Trophoblast cell (in vitro differentiated cells and primary cell): ENCODE measurements at places on chromosomes 13 and 19.

GRCh38 chr19:29120466-29120865 lies 92.5 kb downstream of the UQCRFS1 start:
- H3K4me3 ChIP-seq, result no peak overlapping the region
- H3K36me3 ChIP-seq, result no peaks in the 10 kb centered on the region
- peak; percentile 70 for DNase-seq
- no peak overlapping the region for H3K27ac ChIP-seq
- H3K27me3 ChIP-seq, result no peaks in the 10 kb centered on the region
- H3K4me1 ChIP-seq, result peaks cover 10% of the 10 kb centered on the region

- H3K4me1 ChIP-seq, result no peaks in the 10 kb centered on the region
- H3K27me3 ChIP-seq, result no peaks in the 10 kb centered on the region
- no peak overlapping the region for H3K27ac ChIP-seq
- peak; percentile 51 for DNase-seq
- H3K4me3 ChIP-seq, result no peak overlapping the region
- no peaks in the 10 kb centered on the region for H3K36me3 ChIP-seq
Observed at GRCh38 chr13:73288596-73288995, 229.8 kb downstream of the KLF5 start.

DNA sequence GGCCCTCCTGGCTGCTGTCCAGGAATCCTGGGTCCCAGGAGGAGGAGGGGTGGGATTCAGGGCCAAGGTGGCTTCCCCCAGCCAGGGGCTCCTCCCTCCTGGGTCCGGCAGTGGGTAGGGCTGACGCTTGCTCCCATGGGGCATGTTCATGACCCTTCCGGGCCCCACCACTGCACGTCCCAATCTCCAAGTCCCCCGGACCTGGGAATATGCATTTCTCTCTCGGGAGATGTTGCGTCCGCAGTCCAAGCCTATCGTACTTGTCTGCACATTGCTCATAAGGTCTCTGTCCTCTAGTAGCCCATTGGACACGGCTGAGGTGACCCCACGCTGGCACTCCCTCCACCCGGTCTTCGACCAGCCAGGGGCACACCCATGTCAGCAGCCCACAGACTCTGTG lies 192.3 kb downstream of the TEX29 start:
- H3K36me3 ChIP-seq, result no peaks in the 10 kb centered on the region
- DNase-seq, result no peak
- no peaks in the 10 kb centered on the region for H3K27me3 ChIP-seq
- no peak overlapping the region for H3K27ac ChIP-seq
- no peaks in the 10 kb centered on the region for H3K4me1 ChIP-seq
- H3K4me3 ChIP-seq, result no peak overlapping the region

GRCh38 chr13:37602733-37603381 lies 4.3 kb upstream of the POSTN start:
- DNase-seq, result no peak
- H3K4me1 ChIP-seq, result no peaks in the 10 kb centered on the region
- H3K27me3 ChIP-seq, result no peaks in the 10 kb centered on the region
- no peak overlapping the region for H3K4me3 ChIP-seq
- no peaks in the 10 kb centered on the region for H3K36me3 ChIP-seq

DNA sequence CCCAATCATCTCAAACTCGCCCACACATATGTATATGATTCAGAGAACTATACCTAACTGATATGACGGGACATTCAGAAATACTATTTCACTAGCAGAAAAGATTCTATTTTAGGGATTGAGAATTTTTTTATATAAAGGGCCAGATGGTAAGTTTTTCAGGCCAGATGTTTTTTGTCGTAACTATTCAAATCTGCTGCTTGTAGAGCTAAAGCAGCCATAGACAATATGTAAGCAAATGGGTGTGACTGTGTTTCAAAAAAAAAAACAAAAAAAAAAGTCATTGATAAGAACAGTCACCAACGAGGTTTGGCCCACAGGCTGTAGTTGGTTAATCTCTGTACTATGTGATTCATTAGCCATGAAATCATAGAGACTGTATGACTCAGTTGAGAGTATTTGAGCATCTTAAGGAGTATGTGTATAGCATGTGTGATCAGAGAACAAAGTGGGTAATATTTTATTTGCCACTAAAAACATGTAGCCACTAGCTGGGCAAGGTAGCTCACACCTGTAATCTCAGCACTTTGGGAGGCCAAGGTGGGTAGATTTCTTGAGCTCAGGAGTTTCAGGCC lies 2724.7 kb downstream of the PCDH9 start:
- no peaks in the 10 kb centered on the region for H3K27me3 ChIP-seq
- no peak for DNase-seq
- no peak overlapping the region for H3K27ac ChIP-seq
- H3K4me3 ChIP-seq, result no peak overlapping the region
- H3K36me3 ChIP-seq, result no peaks in the 10 kb centered on the region

DNA sequence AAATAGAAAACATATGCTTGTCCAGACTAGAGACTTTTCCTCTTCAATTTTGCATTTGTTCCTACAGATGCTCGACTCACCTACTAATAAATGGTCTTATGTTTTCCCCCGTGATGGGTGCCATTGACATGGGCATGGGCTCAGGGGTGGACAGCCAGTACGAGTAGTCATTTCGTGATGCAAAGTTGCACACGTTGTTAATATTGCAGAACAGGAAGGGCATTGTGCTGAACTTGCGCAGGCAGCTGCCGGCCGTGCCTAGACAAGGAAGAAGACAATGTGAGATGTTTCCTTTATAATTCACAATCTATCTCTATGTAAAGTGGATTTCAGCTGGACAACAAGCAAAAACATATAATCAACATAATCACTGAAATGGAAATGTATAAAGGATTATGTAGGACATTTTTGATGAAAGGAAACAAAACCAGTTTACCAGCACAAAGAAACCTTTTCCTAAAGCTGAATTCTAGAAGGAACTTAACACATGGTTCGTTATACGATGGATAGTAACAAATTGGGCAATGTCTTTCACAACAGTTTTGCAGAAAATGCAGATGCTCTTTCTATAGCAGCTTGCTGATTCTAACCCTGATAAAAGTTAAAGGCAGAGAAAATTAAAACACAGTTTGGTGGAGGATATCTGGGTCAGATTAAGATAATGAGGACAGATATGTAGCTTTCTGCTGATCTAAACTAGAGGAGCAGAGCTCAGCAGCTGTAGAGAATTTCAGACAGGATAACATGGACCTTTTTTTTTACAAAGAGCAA lies 145.7 kb downstream of the COL4A1 start:
- peaks cover 71% of the 10 kb centered on the region for H3K36me3 ChIP-seq
- H3K4me3 ChIP-seq, result no peak overlapping the region
- DNase-seq, result peak; percentile 43
- no peaks in the 10 kb centered on the region for H3K27me3 ChIP-seq

DNA sequence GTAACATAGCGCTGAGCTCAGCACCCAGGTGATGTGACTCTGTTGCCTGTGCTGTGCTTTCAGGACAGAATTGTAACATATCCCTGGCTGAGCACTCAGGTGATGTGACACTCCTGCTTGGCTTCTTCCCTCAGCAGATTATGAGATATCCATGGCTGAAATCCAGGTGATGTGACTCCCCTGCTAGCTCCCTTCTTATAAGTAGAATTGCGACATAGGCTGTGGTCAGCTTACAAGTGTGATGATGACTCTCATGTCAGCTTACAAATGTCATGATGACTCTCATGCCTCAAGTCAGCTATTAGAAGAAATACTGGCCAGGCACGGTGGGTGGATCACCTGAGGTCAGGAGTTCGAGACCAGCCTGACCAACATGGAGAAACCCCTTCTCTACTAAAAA lies 14.3 kb upstream of the ZNF429 start:
- no peak overlapping the region for H3K27ac ChIP-seq
- no peak overlapping the region for H3K4me3 ChIP-seq
- peaks cover 4% of the 10 kb centered on the region for H3K36me3 ChIP-seq
- no peaks in the 10 kb centered on the region for H3K27me3 ChIP-seq
- no peak for DNase-seq
